ENCODE measurements at places on chromosomes 2 and 18. TPM values are rescaled to one million over a fixed set of nuclear protein-coding genes. Genes with fewer than 3 reads are reported as not detected.

DNA sequence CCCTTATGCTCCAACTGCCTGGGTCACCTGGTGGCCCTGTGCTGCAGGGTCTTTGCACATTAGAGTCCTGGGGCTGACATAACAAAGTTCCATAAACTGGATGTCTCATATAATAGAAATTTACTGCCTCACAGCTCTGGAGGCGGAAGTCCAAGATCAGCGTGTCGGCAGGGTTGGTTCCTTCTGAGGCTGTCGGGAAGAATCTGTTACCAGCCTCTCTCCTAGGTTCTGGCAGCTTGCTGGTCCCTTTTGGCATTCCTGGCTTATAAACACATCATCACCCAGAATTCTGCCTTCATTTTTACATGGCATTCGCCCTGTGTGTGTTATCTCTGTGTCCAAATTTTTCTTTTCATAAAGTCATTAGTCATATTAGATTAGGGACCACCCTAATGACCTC lies 170.5 kb downstream of the NDUFA10 start:
- no peak overlapping the region for H3K4me3 ChIP-seq
- H3K4me1 ChIP-seq, result no peaks in the 10 kb centered on the region
- DNase-seq, result no peak
- H3K27ac ChIP-seq, result no peak overlapping the region

DNA sequence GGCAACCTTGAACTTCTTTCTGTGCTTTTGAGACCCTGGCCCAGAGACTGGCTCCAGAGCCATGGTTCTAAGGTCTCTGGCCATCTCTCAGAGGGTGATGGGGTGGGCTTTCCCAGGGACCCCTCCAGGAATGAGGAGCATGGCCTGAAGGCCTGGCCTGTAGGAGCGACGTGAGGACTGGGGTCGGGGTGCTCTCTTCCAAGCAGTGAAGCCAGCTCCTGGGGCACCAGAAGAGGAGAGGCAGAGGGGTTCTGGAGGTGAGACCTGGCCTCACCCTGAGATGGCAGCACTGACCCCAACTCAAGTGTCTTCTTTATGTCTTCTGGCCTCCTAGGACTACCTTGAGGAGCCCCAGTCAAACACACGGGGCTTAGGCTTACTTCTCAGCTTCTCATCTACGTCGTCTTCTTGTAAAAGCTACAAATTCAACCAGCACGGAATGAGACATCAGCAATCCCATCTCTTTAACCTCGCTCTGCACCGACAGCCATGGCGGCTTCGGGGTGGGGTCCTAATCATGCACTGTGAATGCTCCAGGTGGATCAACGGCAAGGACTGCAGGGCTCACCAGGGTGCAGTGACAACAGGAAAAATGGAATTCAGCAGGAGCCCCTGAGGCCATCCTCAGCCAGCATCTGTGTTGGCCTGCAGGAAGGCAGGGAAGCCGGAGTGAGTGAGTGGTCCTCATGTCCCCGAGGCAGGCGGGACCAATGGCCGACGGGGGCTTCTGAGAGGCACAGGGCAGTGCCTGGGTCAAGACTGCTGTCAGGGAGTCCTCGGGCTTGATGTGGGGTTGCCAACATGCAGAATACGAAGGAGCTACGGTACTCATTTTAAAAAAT lies 214.1 kb downstream of the HDAC4 start:
- H3K4me3 ChIP-seq, result no peak overlapping the region
- no peaks in the 10 kb centered on the region for H3K4me1 ChIP-seq
- no peaks in the 10 kb centered on the region for H3K36me3 ChIP-seq
- no peak for DNase-seq
- no peaks in the 10 kb centered on the region for H3K27me3 ChIP-seq

- no peaks in the 10 kb centered on the region for H3K4me1 ChIP-seq
- no peak overlapping the region for H3K27ac ChIP-seq
- H3K27me3 ChIP-seq, result no peaks in the 10 kb centered on the region
- no peak overlapping the region for H3K4me3 ChIP-seq
Measured at GRCh38 chr2:143217512-143218115, 88.4 kb downstream of the ARHGAP15 start.

GRCh38 chr2:99072551-99072950 lies 69.0 kb upstream of the C2orf15 start:
- H3K27me3 ChIP-seq, result no peaks in the 10 kb centered on the region
- no peaks in the 10 kb centered on the region for H3K4me1 ChIP-seq
- H3K27ac ChIP-seq, result no peak overlapping the region
- no peak overlapping the region for H3K4me3 ChIP-seq
- no peak for DNase-seq
- H3K36me3 ChIP-seq, result no peaks in the 10 kb centered on the region

- no peak overlapping the region for H3K27ac ChIP-seq
- H3K27me3 ChIP-seq, result no peaks in the 10 kb centered on the region
- no peaks in the 10 kb centered on the region for H3K36me3 ChIP-seq
- no peak overlapping the region for H3K4me3 ChIP-seq
Measured at GRCh38 chr18:76564655-76565237, 69.7 kb upstream of the ZNF516 start.

DNA sequence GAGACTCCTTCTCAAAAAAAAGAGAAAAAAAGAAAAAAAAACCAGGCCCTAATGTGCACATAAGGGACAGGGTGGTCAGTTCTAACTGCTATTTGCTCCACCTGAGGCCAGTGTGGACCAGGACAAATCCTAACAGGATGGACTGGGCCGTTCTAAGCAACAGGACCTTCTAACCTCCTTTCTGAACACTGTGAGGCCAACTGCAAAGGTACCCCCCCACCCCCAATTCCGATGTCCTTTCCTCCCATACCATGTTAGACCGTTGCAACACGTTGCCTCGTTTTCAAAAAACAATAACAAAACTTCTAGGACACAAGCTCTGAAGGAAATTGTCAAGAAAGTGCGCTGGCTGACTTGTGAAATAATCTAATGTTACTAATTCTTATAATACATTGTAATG lies 1.2 kb downstream of the THAP4 start:
- no peaks in the 10 kb centered on the region for H3K27me3 ChIP-seq
- H3K36me3 ChIP-seq, result peaks cover 13% of the 10 kb centered on the region
- DNase-seq, result no peak

DNA sequence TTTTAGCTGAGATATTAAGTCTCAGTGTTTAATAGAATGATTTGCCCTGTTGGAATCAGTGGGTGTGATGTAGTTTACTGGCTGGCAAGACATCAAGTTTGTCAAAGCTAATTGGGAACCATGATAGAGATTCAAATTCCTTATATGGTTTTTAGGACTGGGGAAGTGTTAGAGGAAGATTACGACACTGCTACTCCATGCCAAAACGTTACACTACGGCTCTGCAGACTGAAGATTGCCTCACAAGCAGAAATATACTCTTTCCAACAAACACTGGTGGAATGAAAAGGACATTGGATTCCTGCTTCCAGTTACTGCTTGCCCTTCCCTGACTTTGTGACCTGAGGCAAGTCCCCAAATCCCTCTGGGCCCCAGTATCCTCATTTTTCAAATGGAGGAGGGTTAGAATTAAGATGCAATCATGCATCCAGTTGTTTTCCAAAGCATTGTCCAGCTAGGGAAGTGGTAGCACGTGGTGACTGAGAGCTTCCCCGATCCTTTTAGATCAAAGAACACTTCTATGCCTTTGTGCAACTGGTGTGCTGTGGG lies 147.6 kb downstream of the CDC42EP3 start:
- H3K4me3 ChIP-seq, result no peak overlapping the region
- no peaks in the 10 kb centered on the region for H3K27me3 ChIP-seq
- no peak for DNase-seq
- no peaks in the 10 kb centered on the region for H3K36me3 ChIP-seq

- no peaks in the 10 kb centered on the region for H3K4me1 ChIP-seq
- no peak for DNase-seq
- no peaks in the 10 kb centered on the region for H3K36me3 ChIP-seq
- H3K4me3 ChIP-seq, result no peak overlapping the region
- H3K27ac ChIP-seq, result no peak overlapping the region
Measured at GRCh38 chr2:88735133-88735532, 43.7 kb downstream of the RPIA start.

- H3K36me3 ChIP-seq, result no peaks in the 10 kb centered on the region
- H3K27me3 ChIP-seq, result no peaks in the 10 kb centered on the region
- peak overlapping the region; percentile 94 for H3K27ac ChIP-seq
- H3K4me1 ChIP-seq, result peaks cover 12% of the 10 kb centered on the region
- H3K4me3 ChIP-seq, result peak overlapping the region; percentile 94
Measured at GRCh38 chr2:241271706-241272302, 43.7 kb downstream of the HDLBP start.

DNA sequence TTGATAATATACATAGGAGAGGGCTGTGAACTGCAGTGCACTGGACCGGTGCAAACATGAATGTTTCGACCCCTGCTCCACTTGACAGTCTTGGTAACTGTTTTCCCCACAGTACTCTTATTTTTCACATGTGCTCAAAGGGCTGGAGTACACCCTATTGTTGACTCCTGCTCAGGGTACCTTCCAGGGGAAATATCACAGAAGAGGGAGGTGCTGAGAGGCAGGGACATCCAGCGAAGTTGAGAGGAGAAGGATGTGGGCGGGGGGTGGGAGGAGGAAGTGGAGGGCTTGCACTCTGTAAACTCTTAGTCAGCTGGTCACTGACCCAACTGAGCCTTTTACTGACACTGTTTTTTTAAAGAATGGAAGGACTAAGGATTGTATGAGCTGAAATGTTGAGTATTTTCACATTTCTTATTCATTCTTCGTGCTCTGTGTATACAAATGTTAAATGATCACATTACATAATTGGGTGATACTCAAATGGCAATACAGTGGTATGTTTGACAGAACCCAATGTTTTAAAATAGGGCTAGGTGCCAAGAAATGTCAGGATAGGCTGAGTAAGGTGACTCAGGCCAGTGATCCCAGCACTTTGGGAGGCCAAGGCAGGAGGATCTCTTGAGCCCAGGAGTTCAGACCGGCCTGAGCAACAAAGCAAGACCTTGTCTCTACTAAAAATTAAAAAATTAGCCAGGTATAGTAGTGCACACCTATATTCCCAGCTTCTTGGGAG lies 10.0 kb downstream of the INPP4A start:
- H3K36me3 ChIP-seq, result no peaks in the 10 kb centered on the region
- peak overlapping the region; percentile 17 for H3K27ac ChIP-seq
- H3K27me3 ChIP-seq, result no peaks in the 10 kb centered on the region
- no peaks in the 10 kb centered on the region for H3K4me1 ChIP-seq

DNA sequence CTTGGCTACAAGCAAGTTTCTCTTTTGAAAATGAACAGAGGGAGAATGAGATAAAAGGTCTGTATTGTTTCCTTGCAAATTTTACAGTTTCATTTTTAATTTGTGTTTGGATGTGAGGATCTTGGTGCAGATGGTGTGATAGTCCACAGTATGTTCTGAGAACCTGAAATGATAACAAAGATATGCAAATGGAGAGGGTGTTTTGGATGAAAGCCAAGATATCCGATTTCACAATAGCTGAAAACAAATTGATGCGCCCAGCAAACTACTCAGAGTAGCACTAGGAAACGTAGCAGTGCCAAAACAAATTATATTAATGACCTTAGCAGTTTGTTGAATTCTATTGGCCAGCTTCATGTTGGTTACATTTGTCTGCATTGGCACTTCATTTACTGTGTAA lies 683.5 kb downstream of the TMEM182 start:
- DNase-seq, result no peak
- H3K27me3 ChIP-seq, result peaks cover 4% of the 10 kb centered on the region

DNA sequence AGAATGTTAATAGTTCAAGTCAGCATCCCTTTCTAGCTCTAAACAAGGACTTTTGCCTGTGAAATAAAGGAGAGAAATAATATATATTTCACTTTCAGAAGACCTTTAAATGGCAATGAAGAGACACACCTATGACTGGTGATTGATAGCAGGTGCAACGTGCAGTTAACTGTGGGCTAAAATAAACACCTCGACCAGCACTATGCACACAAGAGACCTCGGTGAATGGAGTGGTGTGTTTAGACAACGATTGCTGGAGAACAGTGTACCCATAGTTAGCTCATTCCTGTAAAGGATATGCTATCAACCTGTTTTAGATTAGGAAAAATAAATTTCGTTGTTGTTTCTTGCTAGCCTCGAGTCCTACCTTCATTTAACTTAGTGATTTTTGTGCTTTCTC lies 143.4 kb downstream of the NR4A2 start:
- H3K4me1 ChIP-seq, result no peaks in the 10 kb centered on the region
- H3K4me3 ChIP-seq, result no peak overlapping the region
- no peak overlapping the region for H3K27ac ChIP-seq
- no peak for DNase-seq

DNA sequence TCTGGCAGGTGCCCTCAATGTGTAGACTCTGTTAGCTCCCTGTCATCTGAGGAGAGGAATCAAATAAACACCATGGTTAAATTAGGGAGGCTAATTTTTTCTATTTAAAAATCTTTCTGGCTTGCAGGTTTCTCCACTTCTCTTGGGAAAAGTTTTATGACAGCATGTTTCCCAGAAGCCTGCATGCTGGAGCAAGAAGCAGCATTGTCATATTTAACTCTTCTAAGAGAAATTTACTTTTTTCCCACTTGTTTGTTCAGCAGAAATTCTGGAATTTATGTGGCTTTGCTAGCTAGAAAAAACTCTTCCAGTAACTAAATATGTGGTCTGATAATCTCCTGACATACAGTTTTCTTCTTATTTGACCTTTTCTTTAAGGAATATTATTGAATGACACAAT lies 230.5 kb downstream of the PARD3B start:
- H3K36me3 ChIP-seq, result no peaks in the 10 kb centered on the region
- no peaks in the 10 kb centered on the region for H3K27me3 ChIP-seq
- H3K4me3 ChIP-seq, result no peak overlapping the region
- DNase-seq, result no peak

DNA sequence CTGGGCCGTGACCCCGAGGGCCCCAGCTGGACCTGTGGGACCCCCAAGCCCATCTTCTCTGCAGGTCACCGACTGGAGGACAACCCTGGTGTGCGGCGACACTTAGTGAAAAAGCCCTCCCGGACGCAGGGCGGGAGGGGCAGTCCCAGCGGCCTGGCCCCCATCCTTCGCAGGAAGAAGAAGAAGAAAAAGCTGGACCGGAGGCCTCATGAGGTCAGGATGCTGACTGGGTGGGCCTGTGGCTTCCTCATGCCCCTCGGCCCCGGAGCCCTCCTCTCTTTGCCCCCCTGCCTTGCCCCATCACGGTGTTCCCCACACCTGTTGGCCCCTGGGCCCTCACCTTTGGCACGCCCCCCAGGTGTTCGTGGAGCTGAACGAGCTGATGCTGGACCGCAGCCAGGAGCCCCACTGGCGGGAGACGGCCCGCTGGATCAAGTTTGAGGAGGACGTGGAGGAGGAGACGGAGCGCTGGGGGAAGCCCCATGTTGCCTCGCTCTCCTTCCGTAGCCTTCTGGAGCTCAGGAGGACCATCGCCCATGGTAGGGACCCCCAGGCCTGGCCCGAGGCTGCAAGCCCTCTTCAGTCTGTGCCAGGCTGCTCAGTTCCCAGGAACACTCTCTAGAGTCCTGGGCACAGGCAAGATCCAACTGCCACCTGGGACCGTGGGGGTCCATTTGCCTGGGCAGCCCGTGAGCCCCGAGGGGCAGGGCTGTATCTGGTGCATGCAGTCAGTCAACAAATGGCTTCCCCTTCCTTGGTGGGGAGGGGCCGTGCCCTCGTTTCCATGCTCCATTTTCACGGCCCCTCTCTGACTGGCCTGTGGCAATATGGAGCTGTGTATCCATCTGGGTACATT lies 4.7 kb downstream of the SLC4A3 start:
- H3K36me3 ChIP-seq, result no peaks in the 10 kb centered on the region
- no peaks in the 10 kb centered on the region for H3K27me3 ChIP-seq
- no peak overlapping the region for H3K27ac ChIP-seq
- H3K4me3 ChIP-seq, result no peak overlapping the region

GRCh38 chr2:177239932-177240630 lies 24.4 kb downstream of the NFE2L2 start:
- no peak for DNase-seq
- no peaks in the 10 kb centered on the region for H3K27me3 ChIP-seq
- H3K27ac ChIP-seq, result peak overlapping the region; percentile 93
- no peak overlapping the region for H3K4me3 ChIP-seq
- H3K4me1 ChIP-seq, result peaks cover 58% of the 10 kb centered on the region
- H3K36me3 ChIP-seq, result no peaks in the 10 kb centered on the region

The RAX gene
- total RNA-seq, result not detected

The BMP10 gene
- not detected for total RNA-seq

The CYP27A1 gene
- 4.0 TPM for total RNA-seq

The ALPP gene
- total RNA-seq, result not detected

The GPR75 gene
- 1.9 TPM for total RNA-seq

The HOXD13 gene
- not detected for total RNA-seq

Data from pancreas (tissue), 10 donors.